ENCODE measurements at places on chromosomes 6 and 20.

DNA sequence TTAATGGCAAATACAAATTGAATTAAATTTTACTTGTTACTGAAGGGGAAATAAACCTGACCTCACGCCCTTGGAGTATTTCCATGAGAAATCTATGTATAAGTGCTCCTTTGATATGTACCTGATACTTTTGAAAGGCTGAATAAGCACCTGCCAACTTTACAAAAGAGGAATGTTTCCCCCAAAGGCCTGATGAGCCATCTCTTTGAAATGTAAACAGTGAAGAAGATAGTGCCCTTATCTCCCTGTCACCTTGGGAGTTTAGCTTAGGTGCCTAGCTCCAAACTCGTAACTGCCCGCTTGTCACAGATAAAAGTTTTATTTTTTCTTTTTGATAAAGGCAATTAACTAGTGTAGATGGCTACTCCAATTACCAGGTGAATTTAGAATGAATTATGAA, 1.1 kb upstream of the ZNF343 start:
- DNase-seq, result no peak

DNA sequence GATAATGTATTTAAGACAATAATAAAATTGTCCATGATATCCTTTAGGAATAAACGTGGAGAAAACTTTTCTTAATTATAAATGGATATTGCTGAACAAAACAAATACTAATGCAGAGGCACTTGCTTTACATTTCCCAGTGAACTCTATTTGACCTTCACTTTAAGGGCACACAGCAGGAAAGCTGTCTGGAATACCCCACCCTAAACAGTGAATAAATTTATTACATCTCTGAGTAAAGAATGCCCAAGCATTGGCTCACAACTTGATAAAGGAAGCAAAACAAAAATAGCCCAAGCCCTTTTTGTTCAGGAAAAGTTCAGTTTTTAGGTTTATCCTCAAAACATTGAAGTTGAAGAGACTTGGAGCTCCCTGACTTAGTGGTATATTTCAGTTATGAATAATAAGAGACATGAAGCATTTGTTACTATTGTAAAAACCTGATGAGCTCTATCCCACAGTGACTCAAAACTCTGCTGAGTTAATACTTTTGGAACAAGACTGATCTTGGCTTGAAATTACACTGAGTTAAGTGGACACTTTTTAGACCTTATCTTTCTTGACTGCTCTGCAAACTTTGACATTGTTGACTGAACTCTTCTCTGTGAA, 353.9 kb downstream of the BCKDHB start:
- DNase-seq, result no peak

DNA sequence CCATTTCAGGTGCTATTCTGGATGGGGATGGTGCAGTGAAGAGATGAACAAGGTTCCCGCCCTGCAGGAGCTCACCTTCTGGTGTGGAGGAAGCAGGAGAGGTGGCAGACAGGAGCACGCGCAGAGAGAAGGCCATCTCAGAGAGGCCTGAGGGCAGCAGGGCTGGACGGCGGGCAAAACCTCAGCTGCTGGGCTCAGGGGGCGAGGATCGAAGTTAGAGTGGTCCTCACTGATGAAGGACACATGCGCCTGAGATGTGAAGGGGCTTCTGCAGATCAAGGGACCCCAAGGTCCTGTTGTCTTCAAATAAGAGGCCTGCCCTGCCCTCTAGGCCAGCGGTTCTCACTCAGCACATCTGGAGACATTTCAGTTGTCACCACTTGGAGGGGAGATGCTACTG, 198.4 kb upstream of the PMEPA1 start:
- no peak for DNase-seq

DNA sequence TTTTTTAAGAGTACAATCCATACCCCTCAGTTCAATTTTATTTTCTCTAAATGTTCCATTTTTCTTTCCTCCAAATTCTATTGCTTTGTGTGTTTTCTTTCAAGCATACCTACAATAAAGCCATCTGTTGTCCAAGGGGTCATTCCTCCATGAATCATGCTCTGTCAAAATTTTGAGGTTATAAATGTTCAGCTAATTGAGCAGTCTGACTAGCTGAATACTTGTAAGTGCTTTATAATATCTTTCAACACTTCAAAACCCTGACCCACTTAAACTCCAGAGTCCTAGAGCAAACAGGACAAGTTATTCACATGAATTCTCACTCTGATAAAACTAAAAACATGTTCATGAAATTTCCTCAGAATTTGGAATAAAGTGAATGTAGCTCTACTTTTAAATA, 33.4 kb upstream of the EYA4 start:
- DNase-seq, result no peak

GRCh38 chr20:20785226-20785625, 72.8 kb upstream of the RALGAPA2 start:
- no peak for DNase-seq

DNA sequence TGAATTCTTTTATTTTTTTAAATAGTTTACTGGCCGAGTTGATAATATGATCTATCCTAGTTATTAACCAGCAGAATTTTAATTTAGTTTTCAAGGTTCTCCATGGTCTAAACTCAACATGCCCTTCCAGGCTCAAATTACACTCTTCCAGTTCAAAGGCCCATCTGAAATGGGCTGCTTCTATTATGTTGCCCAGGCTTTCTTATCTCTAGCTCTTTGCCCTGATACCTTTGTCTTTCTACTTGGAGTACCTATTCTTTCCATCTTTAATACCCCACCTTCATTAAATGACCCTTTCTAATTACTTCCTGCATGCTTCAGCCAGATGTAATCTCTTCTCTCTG, 541.2 kb upstream of the FLRT3 start:
- DNase-seq, result no peak

DNA sequence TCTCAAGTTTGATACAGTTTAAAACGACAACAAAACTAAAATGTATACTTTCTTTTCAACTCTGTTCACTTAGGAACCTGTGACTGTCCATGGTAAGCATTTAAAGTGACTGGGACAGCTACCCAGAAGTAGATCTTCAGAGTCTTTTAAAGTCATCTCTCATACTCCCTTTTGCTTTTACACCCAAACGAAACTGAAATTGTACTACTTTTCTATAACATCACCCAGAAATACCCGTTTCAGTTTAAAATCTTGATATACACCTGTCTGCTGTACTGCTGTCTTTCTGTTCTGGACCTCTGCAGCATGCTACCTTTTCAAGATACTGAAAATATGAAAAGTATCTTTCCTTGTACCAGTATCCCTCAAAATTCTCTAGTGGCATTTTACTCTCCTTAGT, 170.4 kb upstream of the THEMIS start:
- no peak for DNase-seq

GRCh38 chr6:11810854-11811643, 32.4 kb upstream of the ADTRP start:
- no peak for DNase-seq

- no peak for DNase-seq
These were observed 74.0 kb upstream of the EYA2 start for GRCh38 chr20:46820682-46821081.

DNA sequence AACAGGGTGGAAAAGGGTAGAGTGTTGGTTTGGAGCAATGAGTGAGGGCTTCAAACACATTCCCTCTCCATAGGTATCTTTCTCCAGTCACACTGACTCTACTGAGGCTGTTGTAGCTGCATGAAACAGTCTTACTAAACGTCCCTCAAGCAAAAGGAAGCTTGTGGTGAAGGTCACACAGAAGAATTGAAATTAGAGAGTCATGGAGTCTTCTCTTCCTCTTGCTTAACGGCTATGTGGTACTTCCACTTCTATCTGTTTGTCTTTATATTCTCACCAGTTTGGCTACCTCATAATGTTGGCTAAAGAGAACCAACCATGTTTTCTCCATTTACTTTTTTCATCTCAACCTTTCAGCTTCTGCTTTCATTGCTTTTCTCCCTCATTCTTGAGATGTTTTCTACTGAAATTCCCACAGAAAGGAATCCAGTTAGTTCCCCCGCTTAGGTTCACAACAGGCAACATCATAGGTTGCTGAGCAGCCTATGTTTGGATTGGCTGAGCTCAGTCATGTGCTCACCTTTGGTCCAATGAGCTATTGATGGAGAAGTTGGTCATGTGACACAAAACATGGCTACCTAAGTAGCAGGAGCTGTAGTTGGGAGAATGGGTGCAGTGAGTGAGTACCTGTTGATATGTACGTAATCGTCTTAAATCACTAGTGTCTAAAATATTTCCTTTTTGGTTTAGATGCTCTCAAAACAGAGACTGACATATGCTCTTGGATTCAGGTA, 99.8 kb downstream of the SNAP25 start:
- DNase-seq, result no peak

- DNase-seq, result no peak
These were observed 7.5 kb upstream of the TNXB start for GRCh38 chr6:32116674-32117073.

GRCh38 chr6:77548190-77548589, 84.9 kb upstream of the HTR1B start:
- no peak for DNase-seq

DNA sequence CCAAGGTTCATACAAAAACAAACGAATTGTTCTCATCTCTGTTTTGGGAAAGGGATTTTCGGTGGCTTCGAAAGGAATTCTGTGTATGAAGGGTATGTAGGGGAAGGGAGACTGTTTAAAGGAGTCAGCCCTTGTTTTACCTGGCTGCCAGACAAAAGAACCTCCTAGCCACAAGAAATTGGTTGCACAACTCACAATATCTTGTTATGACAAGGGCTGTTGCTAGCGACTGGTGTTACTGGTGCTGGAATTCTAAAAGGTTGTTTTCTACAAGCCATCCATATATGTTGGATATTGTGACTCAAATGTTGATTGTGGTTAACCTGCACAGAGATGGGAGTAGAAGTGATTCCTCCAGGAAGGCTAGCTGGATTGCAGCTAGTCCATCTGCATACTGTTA, 34.6 kb upstream of the CITED2 start:
- DNase-seq, result no peak

DNA sequence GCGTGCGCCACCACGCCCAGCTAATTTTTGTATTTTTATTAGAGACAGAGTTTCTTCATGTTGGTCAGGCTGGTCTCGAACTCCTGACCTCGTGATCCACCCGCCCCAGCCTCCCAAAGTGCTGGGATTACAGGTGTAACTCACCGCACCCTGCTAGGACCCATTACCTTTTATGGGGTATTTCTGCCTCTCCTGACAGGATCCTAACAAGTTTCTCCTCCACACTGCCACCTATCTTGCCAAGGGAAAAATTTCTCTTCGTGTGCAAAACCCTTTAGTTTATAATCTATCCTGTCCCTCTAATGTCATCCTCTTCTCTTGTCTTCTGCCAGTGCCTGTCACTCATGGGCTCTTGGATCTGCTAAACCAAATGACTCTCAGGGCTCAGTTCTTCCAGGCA, 1.9 kb downstream of the STMND1 start:
- DNase-seq, result no peak

DNA sequence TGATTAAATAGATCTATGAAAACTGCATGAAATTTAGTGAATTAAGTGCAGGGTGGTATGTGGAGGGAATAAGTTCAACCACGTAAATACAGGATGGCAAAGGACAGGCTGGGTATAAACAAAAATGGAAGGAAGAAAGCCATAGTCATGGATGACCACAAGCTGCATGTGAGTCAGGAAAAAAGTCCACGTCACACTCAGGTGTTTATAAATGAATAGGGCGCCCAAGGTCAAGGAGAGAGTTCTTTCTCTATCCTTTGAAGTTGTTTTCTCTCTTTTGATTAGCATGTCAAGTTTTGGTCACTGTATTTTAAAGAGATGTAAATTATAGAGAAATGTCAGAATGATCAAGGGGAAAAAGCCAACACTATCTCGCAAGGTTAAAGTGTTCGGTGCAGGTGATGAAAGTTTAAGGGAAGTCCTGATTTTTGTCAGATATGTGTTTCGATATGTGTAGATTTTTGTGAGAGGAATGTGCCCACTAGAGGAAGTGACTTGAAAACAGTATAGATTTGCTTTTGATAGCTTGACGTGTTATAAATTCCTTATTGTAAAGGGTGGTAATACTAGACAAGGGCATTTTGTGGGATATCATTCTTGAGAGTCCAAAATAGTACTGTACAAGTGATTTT, 58.7 kb downstream of the MAP3K4 start:
- no peak for DNase-seq

GRCh38 chr6:1176567-1176966, 135.3 kb upstream of the FOXQ1 start:
- DNase-seq, result no peak

- no peak for DNase-seq
These were observed 65.7 kb downstream of the PSMG4 start for GRCh38 chr6:3324262-3324942.

Measured in CD4-positive, alpha-beta T cell treated with Interleukin-4 for 1 hour (primary cell).